Body of pancreas (tissue), 4 donors: ENCODE measurements at places on chromosomes 1 and 21. TPM values are rescaled to one million over a fixed set of nuclear protein-coding genes. Genes with fewer than 3 reads are reported as not detected.

Gene PERM1
- not detected for total RNA-seq

Gene LMX1A
- not detected for total RNA-seq

Gene AMY2B
- 894 TPM for total RNA-seq

Gene DMRTA2
- not detected for total RNA-seq

Gene FAM72A
- total RNA-seq, result 11.9 TPM
